ENCODE measurements at places on chromosomes 16 and 17. TPM values are rescaled to one million over a fixed set of nuclear protein-coding genes. Genes with fewer than 3 reads are reported as not detected.

GNAO1 gene
- total RNA-seq = not detected

- DNase-seq = peak; percentile 85
These were observed 238.8 kb downstream of the MRTFB start for GRCh38 chr16:14309906-14310305.

TMEM204 gene
- not detected for total RNA-seq

DNA sequence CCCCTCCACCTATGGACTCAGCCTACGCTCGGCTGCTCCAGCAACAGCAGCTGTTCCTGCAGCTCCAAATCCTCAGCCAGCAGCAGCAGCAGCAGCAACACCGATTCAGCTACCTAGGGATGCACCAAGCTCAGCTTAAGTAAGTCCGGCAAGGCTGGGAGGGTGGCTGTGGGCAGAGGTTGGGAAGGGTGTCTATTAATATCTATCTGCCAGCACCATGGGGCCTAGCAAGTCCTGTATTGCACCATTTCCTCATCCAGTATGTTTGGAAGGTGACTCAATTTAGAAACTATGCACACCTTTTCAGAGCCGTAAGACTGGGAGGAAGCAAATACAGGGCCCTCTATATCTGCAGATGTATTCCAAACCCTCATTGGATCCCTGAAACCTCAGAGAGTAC lies 45.0 kb upstream of the ARHGAP44 start:
- peak; percentile 20 for DNase-seq

DNA sequence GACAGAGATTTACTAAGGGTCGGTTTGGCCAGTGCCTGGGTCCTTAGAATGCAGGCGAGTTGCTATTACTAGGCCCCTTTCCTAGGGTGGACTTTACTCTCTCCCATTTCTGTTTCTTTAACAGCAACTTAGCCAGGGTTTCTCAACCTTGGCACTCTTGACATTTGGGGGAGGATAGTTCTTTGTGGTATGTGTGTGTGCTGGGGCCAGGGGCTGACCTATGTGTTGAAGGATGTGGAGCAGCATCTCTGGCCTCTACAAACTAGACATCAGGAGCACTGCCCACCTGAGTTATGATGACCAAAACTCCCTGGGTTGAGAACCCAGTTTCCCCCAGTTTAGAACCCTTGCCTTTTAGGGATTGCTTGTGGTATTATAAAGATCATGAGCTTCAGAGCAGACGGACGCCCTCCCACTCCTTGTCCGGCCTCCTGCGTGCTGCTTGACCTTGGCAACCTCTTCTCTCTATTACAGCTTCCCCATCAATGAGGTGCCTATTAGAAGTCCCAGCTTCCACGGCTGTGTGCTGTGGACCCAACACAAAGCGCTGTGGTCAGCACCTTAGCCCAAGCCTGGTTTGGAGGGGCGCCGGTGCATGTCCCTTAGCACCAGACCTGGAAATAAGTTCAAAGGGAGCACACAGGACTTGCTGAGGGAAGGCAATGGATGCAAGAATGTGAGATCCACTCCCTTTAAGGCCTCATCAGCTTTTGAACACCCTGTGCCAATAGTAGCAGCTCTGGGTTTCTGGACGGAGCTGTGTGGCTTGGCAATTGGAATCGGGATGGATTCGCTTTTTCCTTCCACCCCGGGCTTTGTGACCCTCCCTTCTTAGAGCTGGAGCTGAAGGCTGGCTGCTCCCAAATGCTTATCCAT lies 239.2 kb upstream of the MAF start:
- no peak for DNase-seq

SLC26A11 gene
- total RNA-seq = 10.6 TPM

HEXD gene
- total RNA-seq = 41.8 TPM

AOC2 gene
- 0.78 TPM for total RNA-seq

- DNase-seq = no peak
These were observed 21.1 kb upstream of the CORO6 start for GRCh38 chr17:29643817-29644160.

KRT12 gene
- not detected for total RNA-seq

DNA sequence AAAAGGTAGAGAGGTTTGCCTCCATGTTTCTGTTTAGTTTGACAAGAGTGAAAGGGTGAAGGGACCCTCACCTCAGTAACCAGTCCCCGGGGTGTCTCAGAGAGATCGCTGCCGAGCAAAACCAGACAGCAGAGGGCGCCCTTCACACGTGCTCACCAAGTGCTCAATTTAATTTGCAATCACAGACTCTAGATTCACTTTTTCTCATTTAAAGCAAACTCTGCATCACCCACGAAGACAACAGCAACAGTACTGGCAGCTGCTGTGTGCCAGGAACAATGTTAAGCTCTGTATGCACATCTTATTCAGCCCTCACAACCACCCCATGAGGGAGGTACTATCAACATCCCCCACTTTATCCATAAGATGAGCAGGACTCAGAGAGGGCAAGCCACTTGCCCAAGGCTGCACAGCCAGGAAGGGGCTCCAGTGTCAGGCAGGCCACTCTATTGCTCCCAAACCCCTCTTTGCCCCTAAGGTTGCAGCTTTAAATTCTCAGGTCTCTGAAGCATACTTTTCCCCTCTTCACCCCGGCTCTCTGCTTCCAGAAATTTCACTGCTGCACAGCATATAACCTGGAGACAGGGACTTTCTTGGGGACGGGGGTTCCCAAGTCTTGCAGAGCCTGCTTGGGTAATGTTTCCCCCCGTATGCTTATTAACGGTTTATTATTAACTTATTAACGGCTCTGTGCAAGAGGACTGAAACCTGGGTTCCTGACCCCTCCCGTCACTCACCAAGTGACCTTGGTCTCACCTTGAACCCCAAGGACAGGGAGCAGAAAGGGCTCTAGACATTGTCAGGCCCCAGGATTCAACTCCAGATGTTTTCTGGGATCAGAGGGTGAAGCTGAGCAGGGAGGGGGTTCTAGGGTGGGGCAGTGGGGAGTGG lies 70.9 kb downstream of the CNGB1 start:
- DNase-seq = peak; percentile 72

DNA sequence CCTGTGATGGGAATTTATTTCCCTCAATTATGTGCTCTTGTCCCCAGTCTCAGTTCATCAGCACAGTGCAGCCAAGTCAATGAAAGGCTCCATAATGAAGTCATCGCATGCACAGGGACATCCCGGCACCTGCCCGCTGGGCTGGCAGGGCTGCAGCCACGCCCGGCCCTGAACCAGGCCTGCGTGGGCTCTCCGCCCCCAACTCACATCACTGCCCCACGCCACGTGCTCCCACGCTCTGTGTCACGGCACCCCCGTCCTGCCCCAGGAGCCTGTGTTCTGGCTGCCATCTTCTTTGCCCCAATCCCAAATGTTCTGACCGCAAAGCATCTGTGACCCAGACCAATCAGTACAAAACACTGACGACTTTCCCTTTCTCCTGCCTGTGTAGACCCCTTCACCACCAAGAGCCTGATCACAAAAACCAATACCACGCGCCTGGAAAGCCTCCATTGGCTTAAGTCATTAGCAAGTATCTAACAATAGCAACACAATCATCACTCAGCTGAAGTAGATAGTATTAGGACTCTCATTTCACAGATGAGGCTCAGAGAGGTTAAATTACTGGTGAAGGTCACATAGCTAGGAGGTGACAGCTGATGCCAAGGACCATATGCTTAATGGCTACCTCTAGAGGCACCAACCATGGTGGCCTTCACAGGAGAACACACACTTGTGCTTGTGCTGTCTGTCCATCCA lies 202.5 kb downstream of the ZFHX3 start:
- DNase-seq = peak; percentile 84

DNA sequence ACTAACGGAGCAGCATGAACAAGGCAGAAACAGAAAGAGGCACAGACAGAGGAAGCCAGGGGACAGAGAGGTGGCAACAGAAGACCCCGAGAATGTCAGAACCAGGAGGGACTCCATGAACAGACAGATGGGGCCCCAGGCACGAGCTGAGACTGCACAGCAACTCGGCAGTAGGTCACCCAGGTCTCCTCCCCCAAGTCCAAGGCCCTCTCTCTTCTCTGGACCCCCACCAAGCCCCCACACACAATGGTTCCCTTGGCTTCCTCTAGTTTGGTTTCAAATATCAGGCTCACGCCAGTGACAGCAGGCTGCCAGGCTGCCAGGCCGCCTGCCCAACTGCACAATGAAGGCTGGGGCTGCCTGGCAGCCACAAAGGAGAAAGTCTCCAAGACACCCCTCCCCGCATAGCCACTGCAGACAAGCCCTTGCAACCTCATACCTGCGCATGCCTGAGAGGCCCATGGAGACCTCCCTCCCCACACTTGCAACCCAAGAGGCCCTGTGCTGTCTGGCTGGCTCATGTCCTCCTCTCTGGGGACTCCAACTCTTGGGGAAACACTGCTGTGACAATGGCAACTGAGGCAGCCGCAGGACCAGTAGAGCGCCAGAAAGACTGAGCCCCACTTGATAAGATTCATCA lies 54.8 kb downstream of the PIMREG start:
- no peak for DNase-seq

- no peak for DNase-seq
These were observed 17.7 kb downstream of the ETV4 start for GRCh38 chr17:43528319-43528987.

- DNase-seq = peak; percentile 45
These were observed 7.3 kb upstream of the TSPOAP1 start for GRCh38 chr17:58335779-58336455.

- no peak for DNase-seq
These were observed 111.8 kb upstream of the NUDT7 start for GRCh38 chr16:77610496-77610895.

GRCh38 chr17:77303620-77304019 lies 162.9 kb downstream of the SEC14L1 start:
- DNase-seq = no peak

- no peak for DNase-seq
These were observed 408.2 kb downstream of the SEC14L1 start for GRCh38 chr17:77548967-77549366.

DYNLRB2 gene
- not detected for total RNA-seq

DNA sequence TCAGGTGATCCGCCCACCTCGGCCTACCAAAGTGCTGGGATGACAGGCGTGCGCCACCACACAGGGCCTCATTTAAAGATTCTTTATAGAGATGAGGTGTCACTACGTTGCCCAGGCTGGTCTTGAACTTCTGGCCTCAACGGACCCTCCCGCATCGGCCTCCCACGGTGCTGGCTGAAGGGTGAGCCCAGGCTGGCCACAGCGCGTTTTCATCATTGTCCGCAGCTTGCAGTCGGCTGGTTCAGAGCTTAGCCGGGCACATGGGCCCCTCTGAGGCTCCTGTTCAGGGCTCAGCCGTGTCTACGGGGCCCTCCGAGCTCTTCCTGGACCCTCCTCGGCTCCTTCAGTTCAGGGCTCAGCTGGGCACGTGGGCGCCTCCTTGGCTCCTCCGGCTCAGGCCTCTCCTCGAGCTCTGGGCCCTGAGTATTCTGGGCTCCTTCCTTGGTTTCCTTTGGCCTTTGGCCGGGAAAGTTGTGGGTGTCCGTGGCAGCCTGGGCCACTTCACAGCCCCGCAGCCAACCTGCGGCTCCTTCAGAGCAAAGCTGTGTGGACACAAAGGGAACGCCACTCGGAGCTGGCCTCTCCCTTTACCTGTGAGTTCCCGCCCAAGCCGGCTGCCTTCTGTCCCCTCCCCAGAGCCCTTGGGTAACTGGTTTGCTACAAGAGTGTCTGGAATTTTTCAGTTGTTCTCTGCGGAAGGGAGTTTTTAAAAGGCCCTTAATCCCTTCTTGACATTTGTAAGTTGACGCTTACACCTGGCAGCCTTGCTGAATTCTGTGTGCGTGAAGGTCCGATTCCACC lies 1.2 kb upstream of the MSLN start:
- no peak for DNase-seq

DNA sequence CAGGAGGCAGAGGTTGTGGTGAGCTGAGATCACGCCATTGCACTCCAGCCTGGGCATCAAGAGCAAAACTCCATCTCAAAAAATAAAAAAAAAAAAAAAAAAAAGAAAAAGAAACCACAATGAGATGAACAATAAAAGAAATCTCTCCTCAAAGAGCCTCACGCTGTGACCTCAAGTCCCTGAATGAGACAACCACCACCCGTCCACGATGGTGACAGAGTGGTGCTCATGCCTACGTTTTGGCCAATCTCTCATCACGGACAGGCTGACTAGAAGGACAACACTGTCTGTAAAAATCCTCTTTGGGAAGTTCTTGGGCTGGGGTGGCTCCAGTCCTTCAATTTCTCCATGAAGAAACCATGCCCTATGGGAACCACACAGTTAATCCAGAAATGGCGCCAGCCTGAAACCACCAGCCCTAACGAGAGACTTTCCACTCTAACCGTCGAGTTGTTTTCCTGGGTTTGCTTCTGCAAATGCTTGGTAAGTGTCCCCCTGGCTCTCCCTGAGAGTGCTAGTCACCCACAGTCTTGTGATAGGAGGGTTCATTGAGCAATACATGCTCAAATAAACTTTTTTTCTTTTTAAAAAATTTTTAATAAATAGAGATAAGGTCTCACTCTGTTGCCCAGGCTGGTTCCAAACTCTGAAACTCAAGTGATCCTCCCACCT lies 15.0 kb upstream of the PRSS27 start:
- no peak for DNase-seq

CALB2 gene
- total RNA-seq = 0.94 TPM

DNA sequence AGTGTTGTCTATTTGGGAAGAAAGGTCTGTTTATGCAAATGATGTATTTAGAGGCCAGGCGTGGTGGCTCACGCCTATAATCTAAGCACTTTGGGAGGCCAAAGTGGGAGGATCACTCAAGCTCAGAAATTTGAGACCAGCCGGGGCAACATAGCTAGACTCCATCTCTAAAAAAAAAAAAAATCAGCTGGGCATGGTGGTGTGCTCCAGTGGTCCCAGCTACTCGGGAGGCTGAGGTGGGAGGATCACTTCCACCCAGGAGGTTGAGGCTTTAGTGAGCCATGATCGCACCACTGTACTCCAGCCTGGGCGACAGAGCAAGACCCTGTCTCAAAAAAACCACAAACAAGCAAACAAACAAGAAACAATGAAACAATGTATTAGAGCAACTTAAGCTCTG lies 18.9 kb upstream of the HEATR3 start:
- no peak for DNase-seq

- peak; percentile 53 for DNase-seq
These were observed 2.8 kb upstream of the NTN3 start for GRCh38 chr16:2468233-2468724.

TBC1D3G gene
- total RNA-seq = not detected

DNA sequence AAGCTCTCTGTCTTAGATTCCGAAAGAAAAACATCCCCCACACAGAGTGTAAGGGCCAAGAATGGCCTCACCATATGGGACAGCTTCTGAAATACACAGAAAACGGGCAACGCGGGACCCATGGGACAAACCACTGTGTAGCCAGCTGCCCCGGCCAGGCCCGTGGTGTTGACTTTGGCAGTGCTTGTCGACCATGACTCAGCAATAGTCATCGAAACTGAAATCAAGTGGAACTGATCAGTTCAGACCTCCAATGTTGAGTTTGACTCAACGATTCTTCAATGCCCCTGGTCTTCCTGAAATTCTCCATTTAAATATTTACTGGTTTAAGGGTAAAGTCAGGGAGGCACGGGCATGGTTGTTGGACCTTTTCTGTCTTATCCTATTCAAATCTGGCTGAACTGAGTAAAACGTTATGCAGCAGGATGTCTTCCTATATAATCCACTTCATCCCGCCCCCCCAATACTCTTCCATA lies 27.5 kb downstream of the ZFHX3 start:
- peak; percentile 76 for DNase-seq

DNAI2 gene
- not detected for total RNA-seq

- no peak for DNase-seq
These were observed 361.6 kb downstream of the GRIN2A start for GRCh38 chr16:9820476-9821246.

All from myocyte (in vitro differentiated cells).